ENCODE measurements at places on chromosomes 2 and 18. TPM values are rescaled to one million over a fixed set of nuclear protein-coding genes. Genes with fewer than 3 reads are reported as not detected.
A peak's percentile ranks its signal among the peaks of the same experiment; 100 is the strongest.

The SPC25 gene
- 0.38 TPM for total RNA-seq

DNA sequence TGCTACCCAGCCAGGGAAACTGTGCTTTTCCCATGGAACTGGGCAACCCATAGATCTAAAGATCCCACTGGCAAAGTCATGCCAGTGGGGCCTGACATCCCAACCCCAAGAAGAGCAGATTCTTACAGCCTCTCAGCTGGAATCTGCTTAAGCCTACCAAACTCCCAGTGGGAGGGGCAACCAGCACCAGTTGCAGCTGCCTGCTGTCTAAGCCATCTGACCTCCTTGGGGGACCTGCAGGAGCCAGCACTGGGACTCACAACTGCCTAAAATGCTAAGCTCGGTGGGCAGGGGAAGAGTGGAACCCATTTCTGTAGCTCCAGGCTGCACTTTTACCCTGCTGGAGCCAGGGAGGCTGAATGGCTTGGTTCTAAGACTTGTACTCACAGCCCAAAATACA, 770.7 kb upstream of the SLC8A1 start:
- DNase-seq: peak; percentile 38

GRCh38 chr18:24922491-24922890, 429.5 kb downstream of the ZNF521 start:
- no peak for DNase-seq

GRCh38 chr2:195590861-195591205, 66.2 kb upstream of the SLC39A10 start:
- no peak for DNase-seq

- no peak for DNase-seq
These were observed 120.7 kb downstream of the INHBB start for GRCh38 chr2:120466704-120467054.

DNA sequence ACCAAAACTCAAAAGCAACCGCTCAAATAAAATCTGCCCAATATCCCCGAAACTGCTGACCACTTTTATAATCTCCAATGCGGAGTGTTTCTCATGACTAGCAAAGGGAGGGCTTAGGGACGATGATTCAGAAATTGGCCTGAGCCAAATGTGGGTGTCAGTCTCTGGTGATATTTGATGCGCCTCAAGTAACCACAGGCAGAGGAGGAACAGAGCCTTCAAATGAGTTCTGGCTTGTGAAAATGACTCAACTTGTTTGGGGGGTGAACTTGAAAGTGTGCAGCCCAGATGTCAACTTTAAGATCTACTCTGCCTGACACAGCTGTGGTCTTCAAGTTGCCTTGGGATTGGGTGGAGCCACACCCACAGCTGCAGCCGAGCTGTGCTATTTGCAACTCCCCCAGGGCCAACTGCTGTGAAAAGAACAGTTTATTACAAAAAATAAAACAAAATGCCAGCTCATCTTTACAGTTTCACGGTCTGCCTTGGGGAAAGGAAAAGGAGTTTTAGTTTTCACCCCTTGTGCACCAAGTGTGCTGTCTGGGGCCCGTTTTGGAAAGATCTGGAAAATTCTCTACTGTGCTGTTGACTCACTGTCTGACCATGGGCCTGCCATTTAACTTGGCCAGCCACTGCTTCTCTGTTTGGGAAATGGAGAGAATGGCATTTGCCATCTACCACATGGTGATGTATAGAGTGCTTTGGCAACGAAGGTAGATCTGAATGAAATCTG, 222.1 kb downstream of the MTX2 start:
- DNase-seq: no peak

GRCh38 chr2:31081492-31081891, 56.7 kb downstream of the GALNT14 start:
- no peak for DNase-seq

DNA sequence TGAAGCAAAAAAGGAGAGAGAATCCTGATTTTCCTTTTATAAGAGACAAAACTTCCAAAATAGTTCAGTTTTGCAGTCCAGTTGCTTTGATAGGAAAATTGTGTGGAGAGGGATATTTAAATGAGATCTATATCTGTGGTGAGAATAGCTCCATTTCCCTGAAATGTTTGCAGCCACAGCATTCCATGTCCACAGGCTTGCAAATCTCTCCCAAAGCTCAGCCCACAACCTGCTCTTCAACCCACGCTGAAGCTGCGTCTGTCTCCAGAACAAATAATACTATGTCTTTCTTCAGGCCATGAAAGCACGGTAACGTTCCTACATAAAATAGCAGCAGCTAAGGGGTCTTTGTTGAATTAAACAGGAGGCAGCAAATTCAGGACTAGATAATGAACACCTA, 31.8 kb downstream of the TMEM17 start:
- no peak for DNase-seq

The AFTPH gene
- 40.2 TPM for total RNA-seq

DNA sequence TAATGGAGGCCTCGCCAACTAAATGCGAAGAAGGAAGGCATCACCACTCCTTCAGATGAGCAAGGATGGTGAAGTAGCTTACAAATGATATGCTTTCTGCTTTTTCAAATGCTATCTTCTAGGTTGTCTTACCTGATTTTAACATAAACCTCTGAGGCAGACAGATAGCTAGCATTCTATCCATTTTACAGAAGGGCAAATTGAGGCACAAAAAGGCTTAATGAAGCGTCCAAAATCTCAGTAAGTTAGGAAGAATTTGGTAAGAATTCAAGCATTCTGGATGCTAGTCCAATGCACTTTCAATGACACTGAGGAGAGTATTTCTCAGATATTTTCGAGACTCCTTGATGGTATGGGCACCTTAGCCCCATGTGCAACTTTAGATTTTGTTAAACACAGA, 81.8 kb downstream of the LRP2 start:
- no peak for DNase-seq

The HOXD13 gene
- total RNA-seq: not detected

DNA sequence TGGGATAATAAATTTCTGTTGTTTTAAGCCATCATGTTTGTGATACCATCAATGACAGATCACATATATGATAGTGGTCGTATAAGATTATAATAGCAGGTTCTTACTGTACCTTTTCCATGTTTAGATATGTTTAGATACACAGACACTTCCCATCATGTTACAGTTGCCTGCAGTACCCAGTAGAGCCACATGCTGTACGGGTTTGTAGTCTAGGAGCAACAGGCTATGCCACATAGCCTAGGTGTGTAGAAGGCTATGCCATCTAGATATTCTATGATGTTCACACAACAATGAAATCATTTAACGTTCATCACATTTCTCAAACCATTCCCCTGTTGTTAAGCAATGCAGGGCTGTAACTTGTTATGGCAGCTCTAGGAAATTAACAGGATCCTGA, 132.9 kb upstream of the SH3BP4 start:
- DNase-seq: no peak

DNA sequence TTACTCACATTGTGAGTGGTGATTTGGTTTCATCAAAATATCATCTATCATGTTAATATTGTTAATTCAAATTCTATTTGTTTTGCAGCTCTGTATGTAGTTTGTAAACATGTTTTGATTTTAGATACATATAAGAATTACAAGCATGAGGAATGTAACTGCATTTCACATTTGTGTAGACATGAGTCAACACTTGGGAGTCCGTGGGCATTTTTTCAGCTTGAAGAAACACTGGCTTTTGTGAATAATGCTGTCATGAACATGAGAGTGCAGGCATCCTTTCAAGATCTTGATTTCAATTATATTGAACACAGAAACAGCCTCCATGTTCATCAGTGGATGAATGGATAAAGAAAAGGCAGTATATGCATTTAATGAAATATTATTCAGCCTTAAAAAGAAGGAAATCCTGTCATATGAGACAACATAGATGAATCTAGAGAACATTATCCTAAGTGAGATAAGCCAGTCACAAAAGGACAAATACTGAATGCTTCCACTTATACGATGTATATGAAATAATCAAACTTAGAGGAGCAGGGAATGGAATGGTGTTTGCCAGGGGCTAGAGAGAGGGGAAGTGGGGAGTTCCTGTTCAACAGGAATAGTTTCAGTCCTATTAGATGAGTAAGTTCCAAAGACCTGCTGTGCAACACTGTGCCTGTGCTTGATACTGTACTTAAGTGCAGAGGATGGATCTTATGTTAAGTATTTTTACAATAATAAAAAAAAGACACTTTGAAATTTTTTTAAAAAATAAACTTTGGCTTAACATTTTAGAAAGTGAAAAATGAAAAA, 194.9 kb downstream of the LRATD1 start:
- no peak for DNase-seq

GRCh38 chr18:55780586-55781071, 192.6 kb upstream of the TCF4 start:
- DNase-seq: no peak

GRCh38 chr2:46615555-46615954, 136.2 kb downstream of the TMEM247 start:
- no peak for DNase-seq

DNA sequence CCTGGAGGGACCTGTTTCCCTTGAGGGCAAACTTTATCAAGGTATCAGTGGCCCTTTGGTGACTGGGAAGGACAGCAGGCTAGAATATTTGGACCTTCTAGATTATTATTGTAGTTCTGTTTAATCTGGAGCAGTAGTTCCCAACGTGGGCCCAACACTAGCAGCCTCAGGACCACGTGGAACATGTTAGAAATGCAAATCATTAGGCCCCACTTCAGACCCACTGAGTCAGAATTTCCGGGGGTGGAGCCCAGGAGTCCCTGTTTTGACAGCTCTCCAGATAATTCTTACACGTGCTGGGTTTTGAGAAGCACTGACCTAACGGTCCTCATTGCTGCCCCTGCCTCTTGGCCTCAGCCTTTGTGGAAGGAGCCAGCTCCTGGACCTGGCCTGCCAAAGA, 25.5 kb upstream of the DYNC2LI1 start:
- no peak for DNase-seq

The GDF7 gene
- 0.72 TPM for total RNA-seq

DNA sequence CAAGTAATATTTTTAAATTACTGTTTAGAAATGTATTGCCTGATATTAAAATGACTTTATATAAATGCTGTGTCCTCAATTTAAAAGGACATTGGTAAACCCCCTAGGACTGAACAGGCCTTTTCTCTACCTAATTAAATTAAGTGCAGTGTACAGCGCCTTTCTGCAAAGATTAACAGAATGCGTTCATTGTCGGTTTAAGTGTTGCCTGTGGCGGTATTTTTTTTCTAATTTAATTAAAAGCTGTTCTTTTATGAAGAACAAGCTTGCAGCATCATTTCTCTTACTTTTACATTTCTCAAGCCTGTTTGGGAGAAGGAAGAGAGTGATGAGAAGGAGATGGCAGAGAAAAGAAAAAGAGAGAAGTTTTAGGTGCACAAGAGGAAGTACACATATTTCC, 344.9 kb downstream of the CPS1 start:
- no peak for DNase-seq

- peak; percentile 87 for DNase-seq
These were observed 697 bp downstream of the KCMF1 start for GRCh38 chr2:84971510-84972206.

The ATP8B1 gene
- 30.7 TPM for total RNA-seq

The SLC25A52 gene
- not detected for total RNA-seq

- no peak for DNase-seq
These were observed 62.3 kb upstream of the STON1 start for GRCh38 chr2:48467637-48468036.

DNA sequence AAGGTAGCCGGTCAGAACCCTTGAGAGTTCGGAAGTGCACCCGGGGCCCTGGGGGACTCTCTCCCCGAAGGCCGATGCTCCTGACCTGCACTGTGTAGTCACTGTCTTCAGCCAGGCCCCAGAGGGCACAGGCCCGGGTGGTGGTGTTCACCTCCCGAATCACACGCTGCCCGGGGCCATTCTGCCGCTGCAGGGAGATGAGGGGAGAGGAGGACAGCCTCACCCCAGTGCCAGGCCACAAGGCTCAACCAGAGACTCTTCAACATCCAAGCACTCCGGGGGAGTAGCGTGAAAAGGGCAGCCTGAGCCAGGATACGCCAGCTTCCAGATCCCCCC, 1.1 kb downstream of the FNDC4 start:
- no peak for DNase-seq

The NEUROD1 gene
- not detected for total RNA-seq

DNA sequence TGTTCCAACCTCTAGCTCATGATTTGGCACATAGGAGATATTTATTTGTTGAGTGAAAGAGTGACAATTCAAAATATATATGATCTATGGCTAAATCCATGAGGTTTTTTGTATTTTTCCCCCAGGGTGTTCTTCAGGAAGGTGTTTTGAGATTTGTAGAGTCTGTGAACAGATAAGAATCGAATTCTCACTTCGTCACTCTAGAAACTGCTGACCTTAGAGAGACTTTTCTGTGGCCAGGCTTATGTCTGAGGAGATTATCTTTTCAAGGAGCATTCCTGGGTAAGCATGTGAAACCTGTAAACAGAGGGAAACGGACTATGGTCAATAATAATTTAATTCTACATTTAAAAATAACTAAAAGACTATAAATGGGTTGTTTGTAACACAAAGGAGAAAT, 849 bp upstream of the ITGB6 start:
- DNase-seq: no peak

DNA sequence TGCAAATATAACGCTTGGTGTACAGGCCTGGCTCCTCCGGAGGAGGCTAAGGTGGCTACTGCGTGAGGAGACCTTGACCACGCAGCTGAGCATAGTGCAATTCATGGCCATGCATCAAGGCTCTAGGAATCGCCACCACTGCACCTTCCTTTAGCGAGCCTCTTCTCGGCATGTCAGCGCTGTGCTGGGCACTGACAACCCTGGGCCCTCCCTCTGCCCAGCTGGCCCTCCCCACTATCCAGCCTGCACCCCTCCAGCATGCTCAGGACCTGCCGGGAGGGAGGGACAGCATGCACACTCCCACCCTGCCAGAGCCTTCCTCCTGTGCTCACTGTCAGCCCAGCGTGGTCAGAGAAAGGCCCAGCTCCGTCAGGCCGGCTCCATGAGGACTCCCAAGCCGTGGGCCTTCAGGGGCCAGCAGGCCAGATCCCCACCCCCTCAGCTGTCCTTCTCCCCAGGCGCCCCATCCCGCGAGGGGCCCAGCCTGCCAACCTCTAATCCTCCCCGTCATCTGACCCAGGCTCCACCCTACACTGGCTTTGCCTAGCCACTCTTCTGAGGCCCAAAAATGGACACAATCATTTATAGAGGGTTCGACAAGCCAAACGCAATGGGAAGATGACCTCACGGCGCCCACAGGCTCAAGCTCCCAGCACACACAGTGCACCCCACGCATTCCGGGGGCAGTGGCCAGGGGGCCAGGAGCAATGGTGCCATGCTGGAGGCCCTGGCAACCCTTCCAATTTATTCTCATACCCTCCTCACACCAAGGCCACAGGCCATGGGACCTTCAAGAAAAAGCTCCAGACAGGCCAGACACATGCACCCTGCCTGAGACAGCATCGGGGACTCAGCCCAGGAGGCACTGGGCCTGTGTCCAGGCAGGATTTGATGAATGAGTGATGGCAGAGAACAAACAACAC, 3.5 kb downstream of the BIN1 start:
- DNase-seq: no peak

DNA sequence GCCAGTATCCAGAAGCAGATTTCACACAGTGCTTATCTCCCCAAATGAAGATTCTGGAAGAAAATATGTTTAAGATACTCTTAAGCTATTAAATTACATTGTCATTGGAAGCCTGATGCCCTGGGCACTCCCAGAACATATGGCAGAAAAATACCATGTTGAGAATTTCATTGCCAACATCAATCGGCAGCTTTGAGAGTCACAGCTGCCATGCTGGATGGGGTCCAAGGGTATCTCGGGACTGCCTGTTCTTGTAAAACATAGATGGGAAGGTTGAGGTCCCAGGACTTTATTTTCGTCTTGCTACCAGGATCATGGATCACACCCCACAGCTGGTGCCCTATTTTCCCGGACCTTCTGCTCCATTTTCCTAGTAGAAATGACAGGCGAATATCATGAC, 632.5 kb downstream of the SUCLG1 start:
- DNase-seq: no peak

- peak; percentile 39 for DNase-seq
These were observed 57.3 kb downstream of the TNS1 start for GRCh38 chr2:217945530-217945929.

- DNase-seq: peak; percentile 7
These were observed 40.5 kb downstream of the MYO7B start for GRCh38 chr2:127575941-127576432.
